Esophagus mucosa (tissue), 1 donor: ENCODE measurements at places on chromosomes 6 and 20.
A peak's percentile ranks its signal among the peaks of the same experiment; 100 is the strongest.

GRCh38 chr6:21448485-21449109 is 145.0 kb upstream of the SOX4 start:
- no peak for ATAC-seq

- ATAC-seq, result no peak
These were observed 24.1 kb upstream of the SALL4 start for GRCh38 chr20:51826372-51826771.

GRCh38 chr6:96116674-96117073 is 100.9 kb downstream of the FUT9 start:
- no peak for ATAC-seq

DNA sequence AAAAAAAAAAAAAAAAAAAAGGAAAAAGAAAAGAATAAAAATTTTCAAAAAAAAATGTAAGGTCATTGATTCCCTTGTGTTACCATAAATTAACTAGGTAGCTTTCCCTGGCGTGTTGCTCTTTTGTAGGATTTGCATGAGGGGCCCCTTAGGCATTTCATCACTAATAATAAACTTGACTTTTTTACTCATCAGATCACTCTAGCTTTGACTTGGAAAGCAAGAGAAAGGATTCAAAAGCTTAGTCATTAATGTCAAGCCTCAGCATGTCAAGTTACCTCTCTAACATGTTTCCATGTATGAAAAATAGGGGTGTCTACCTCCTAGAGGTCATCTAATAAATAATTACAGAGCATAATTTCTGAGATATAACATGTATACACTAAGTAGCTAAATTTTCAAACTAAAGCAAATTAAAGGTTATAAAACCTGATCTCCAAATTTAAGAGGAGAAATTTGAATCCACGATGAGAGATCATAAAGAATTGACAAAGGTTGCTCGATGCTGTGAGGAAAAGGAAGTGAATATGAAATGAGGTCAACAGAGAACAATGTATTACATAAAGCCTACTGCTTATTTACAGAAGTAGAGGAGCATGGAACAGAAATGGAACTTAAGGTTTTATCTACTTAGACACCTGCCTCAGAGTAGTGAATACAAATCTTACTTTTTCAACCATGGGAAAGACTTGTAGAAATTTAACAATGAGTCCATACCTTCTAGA is 86.8 kb downstream of the ARHGAP18 start:
- peak; percentile 85 for ATAC-seq

DNA sequence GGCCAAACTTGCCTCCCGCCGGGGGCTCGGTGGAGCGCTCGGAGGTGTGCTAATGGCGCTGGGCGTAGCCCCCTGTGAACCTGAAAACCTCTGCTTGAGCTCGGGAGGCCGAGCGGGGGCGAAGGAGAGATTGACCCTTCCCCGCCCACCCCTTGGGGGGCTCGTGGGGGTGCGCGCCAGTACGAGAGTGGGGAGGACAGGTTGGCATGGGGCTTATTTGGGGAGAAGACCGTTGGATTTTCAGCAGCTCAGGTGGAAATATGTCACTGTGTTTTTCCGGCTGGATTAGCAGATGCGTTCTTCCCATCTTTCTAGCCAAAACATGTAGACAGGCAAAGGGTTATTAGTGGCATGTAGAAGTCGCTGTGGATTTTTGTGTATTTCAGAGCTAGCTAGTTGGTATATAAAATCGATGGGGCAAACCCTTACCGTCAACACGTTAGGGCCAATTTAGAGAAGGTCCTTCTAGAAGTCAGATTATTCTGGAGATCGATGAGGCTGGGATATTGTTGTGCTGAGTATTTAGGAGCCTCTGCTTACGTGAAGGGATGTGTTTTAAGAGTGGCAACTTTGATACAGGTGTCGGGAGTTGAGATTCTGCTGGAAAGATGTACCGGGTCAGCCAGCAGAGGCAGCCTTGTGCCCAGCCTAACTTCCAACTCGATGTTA is 525 bp downstream of the NCOA7 start:
- ATAC-seq, result peak; percentile 57

DNA sequence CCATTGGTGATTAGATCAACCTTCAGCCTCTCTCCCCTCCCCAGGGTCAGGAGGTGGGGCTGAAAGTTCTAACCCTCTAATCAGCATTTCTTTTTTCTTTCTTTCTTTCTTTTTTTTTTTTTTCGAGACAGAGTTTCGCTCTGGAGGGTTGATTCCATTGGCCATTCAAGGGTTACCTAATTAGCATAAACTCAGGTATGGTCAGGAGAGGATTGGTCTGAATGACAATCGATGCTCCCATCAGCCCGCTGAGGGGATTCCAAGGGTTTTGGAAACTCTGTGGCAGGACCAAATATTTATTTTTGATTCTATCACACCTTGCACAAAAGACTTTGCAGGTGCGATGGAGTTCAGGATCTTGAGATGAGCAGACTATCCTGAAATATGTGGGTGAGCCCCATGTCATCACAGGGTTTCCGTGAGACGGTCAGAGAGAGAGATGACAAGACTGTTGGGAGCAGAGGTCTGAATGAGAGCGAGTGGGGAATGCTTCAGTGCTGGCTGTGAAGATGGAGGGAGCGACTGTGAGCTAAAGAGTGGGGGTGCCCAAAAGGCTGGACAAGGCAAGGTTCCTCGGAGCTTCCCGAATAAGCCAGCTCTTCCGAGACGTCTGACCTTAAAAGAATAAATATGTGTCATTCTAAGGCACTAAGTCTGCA is 107.1 kb downstream of the BMP7 start:
- no peak for ATAC-seq

DNA sequence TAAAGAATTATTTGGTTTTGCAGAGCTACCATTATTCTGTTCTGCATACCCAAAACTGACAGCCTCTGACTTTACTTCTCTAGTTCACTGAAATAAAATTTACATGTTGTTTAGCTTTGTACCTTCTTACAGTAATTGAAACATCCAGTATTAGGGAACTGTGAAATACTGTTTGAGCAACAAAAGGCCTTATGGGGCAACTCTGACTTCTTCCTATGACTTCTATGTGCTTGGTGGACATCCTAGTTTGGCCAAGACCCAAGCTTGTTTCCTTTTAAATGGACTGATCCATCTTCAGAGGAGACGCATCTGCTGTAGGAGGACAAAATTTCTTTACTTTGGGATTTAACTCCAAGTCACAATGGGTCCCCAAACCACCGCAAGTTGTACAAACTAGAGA is 44.7 kb downstream of the NR2E1 start:
- no peak for ATAC-seq

GRCh38 chr6:166954118-166954713 is 2.1 kb downstream of the RNASET2 start:
- no peak for ATAC-seq

DNA sequence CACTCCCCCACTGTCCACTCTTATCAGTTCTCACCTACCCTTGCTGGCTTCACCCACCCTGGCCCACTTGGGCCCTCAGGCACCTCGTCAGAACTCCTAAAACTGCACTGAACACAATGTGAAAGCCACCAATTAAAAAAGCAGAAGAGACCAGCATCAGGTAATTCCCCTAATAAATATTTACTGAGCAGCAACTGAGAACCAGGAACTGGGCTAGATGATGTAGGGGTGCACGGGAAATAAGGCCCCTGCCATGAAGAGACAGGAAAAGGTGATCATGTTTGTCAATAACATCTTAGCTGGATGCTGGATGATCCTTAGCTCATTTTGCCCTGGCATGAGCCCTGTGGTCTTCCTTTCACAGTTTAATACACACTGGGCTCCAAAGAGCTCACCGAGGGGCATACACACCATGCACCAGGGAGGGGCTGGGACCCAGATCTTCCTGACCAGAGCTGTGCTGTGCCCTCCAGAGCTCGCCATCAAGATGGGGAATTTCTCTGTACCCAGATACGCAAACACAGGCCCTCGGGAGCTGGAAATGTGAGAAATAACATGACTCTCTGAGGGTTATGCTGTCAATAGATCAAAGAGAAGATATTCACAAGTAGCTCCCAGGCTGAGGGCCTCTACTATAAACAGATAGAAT is 113.6 kb upstream of the SLC22A16 start:
- peak; percentile 48 for ATAC-seq

- no peak for ATAC-seq
These were observed 79.2 kb upstream of the GCM1 start for GRCh38 chr6:53227847-53228246.

DNA sequence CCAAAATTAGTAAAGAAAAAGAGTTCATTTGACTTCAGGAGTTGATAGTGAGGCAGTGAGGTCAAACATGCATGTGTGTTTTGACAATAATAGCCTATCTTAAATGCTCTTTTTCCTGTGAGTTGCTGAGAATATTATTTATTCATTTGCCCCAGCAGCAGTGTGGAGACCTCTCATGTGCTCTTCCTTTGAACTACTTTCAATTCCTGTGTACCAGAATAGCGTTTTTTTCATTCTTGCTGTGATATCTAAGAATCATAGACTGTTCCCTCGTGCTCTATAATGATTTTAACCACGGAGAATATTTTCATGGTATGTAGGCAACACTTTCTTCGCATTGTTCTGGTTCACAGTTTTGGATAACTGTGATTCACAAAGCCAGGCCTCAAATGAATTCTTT is 5.2 kb downstream of the CDYL start:
- ATAC-seq, result no peak
